ENCODE measurements at places on chromosomes 3 and 15.

DNA sequence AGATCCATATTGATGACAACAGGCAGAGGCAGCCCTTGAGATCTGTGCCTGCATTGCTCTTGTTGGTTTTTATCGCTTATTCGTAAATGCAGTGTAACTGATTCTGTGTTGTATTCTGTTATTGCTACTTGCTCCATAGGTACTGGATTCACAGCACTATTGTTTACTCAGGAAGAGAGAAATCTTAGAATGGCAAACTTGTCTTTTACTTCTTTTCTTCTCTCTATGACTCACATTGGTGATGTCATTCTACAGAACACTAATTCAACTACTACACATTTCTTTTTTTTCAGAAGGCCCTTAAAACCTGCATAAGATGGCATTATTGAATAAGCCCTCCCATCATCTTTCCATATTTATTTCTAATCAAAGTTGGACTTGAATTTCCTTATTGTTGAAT is 201.0 kb upstream of the GBE1 start:
- H3K36me3 ChIP-seq, result no peaks in the 10 kb centered on the region
- no peak for DNase-seq
- no peak overlapping the region for H3K4me3 ChIP-seq
- H3K27ac ChIP-seq, result no peak overlapping the region
- no peaks in the 10 kb centered on the region for H3K27me3 ChIP-seq

GRCh38 chr3:151265166-151265565 is 13.2 kb downstream of the P2RY14 start:
- H3K27ac ChIP-seq, result no peak overlapping the region
- no peak overlapping the region for H3K4me3 ChIP-seq

GRCh38 chr3:177420651-177421480 is 223.6 kb upstream of the TBL1XR1 start:
- no peak overlapping the region for H3K27ac ChIP-seq
- H3K36me3 ChIP-seq, result no peaks in the 10 kb centered on the region
- H3K4me1 ChIP-seq, result peaks cover 14% of the 10 kb centered on the region
- no peaks in the 10 kb centered on the region for H3K27me3 ChIP-seq

DNA sequence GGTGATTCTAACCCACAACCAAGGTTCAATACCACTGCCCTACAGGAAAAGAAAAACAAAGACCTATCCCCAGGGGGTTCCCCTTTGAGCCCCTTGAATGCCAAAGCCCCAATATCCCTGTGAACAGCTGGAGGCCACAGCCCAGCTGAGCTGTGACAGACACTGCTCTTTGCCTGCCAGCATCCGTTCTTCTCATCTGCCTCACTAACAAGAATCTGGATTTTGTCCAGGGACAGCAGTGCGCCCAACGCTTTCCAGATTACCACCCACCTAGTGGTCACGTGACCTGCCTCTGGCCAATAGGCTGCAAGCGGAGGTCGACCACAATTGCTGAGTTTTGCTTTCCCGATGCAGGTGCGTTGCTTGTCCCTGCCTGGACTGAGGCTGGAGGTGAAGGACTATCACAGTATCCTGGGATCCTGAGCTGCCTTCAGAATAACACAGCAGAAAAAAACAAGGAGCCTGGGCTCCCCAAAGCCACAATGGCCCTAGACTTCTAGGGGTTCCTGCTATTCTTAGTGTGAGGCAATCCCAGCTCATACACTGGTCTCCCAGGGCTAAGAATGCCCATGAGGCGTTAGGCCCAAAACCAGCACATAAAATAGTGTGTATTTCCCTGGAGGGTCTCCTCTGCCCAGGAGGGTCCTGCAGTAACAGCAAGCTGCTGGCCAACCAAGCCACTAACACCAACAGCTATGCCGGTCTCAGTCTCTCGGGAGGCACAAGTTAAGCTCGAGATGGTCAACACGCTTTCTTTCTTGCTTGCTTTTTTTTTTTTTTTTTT is 13.8 kb downstream of the BDH1 start:
- peaks cover 68% of the 10 kb centered on the region for H3K36me3 ChIP-seq
- peaks cover 4% of the 10 kb centered on the region for H3K4me1 ChIP-seq
- no peak overlapping the region for H3K4me3 ChIP-seq

DNA sequence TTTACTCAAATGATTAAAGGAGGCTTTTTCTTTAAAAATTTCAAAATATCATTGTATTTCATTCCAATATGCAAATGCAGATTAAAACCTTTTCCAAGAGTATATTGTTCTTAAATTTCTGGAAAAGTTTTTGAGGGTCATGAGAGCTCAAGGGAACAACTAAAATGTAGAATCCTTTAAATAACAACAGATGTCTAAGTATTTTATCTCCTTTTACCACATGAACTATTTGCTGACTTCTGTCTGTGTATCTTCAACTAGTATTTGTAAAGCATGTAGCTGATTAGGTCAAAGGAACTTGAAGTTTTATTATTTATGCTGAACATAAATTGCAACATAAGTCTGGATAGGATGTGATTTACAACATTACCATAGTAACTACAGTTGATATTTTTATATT is 402.6 kb downstream of the CNTN6 start:
- no peaks in the 10 kb centered on the region for H3K27me3 ChIP-seq
- H3K36me3 ChIP-seq, result no peaks in the 10 kb centered on the region
- no peaks in the 10 kb centered on the region for H3K4me1 ChIP-seq
- no peak overlapping the region for H3K4me3 ChIP-seq

GRCh38 chr15:58517252-58517681 is 85.5 kb downstream of the LIPC start:
- peaks cover 81% of the 10 kb centered on the region for H3K4me1 ChIP-seq
- H3K36me3 ChIP-seq, result peaks cover 15% of the 10 kb centered on the region
- peak overlapping the region; percentile 86 for H3K27ac ChIP-seq
- H3K27me3 ChIP-seq, result peaks cover 9% of the 10 kb centered on the region
- peak; percentile 48 for DNase-seq

DNA sequence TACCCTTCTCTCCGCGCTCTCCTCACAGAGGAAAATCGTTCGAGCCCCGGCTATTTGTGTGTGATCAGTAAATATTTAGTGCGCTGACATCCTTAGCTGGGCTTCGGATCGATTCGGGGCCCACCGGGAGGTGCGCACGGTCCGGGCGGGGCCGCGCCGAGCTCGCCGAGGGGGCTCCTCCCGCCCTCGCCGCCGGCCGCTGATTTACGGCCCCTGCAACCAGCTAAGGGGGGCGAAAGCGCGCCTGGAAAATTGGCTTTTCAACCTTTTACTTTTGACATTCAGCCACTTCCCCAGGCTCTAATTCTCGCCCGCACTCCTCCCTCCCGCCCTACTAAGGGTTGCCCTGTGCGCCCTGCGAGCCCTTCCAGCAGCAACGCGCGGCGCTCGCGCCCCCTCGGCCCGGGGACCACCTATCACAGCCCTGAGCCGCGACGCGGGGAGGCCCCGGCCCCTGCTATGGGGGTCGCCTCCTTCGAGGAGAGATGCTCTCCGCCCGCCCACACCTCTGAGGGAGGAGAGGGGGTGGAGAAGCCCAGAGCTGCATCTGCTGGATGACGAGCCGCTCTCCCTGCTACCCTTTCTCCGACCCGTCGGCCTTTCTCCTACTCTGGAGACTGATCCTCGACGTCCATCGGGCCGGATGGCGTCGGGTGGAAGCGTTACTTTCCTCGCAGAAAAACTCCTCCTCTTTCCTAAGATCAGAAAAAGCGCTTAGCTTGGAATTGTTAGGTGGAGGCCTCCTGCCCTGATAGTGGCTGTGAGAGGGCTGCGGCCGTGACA is 7.8 kb upstream of the NR2F2 start:
- H3K4me1 ChIP-seq, result no peaks in the 10 kb centered on the region
- H3K27me3 ChIP-seq, result peaks cover 77% of the 10 kb centered on the region
- H3K4me3 ChIP-seq, result no peak overlapping the region
- H3K27ac ChIP-seq, result no peak overlapping the region
- DNase-seq, result no peak

- no peak overlapping the region for H3K27ac ChIP-seq
- H3K27me3 ChIP-seq, result peaks cover 24% of the 10 kb centered on the region
- no peak overlapping the region for H3K4me3 ChIP-seq
Measured at GRCh38 chr15:42120285-42120684, 25.9 kb upstream of the PLA2G4D start.

- H3K27me3 ChIP-seq, result no peaks in the 10 kb centered on the region
- peaks cover 3% of the 10 kb centered on the region for H3K4me1 ChIP-seq
- H3K36me3 ChIP-seq, result peaks cover 2% of the 10 kb centered on the region
- no peak for DNase-seq
Measured at GRCh38 chr3:113638910-113639309, 57.5 kb downstream of the USF3 start.

DNA sequence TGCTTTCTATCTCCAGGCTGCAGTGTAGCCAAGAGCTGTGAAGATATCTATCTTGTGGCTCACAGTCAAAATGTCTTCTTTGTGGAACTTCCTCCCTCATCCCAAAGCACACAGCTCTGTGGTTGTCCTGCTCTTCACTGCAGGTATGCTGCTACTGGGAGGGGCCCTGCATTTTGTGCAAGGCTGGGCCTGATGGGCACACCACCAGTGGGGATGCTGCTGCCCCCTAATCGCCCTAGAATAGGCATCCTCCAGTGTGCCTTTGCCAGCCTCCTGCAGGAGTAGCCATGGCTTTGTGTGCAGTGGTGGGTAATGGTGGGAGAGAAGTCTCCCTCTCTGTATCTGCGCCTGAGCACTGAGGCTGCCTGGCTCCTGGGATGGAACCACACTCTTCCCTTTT is 297.3 kb downstream of the DOCK3 start:
- H3K36me3 ChIP-seq, result no peaks in the 10 kb centered on the region
- peaks cover 14% of the 10 kb centered on the region for H3K4me1 ChIP-seq
- H3K27ac ChIP-seq, result no peak overlapping the region
- no peak overlapping the region for H3K4me3 ChIP-seq
- DNase-seq, result no peak
- H3K27me3 ChIP-seq, result peaks cover 4% of the 10 kb centered on the region

GRCh38 chr15:92725171-92725570 is 69.6 kb upstream of the FAM174B start:
- H3K27me3 ChIP-seq, result peaks cover 7% of the 10 kb centered on the region
- no peak overlapping the region for H3K4me3 ChIP-seq
- H3K36me3 ChIP-seq, result no peaks in the 10 kb centered on the region

- peak overlapping the region; percentile 70 for H3K4me3 ChIP-seq
- peaks cover 5% of the 10 kb centered on the region for H3K36me3 ChIP-seq
- peaks cover 6% of the 10 kb centered on the region for H3K4me1 ChIP-seq
- H3K27ac ChIP-seq, result peak overlapping the region; percentile 58
- peaks cover 27% of the 10 kb centered on the region for H3K27me3 ChIP-seq
Measured at GRCh38 chr15:34436126-34436955, 1.3 kb downstream of the GOLGA8A start.

GRCh38 chr3:45861043-45861719 is 19.3 kb upstream of the LZTFL1 start:
- H3K27me3 ChIP-seq, result peaks cover 66% of the 10 kb centered on the region
- no peak for DNase-seq
- peaks cover 2% of the 10 kb centered on the region for H3K36me3 ChIP-seq
- H3K27ac ChIP-seq, result no peak overlapping the region
- H3K4me3 ChIP-seq, result no peak overlapping the region
- H3K4me1 ChIP-seq, result peaks cover 35% of the 10 kb centered on the region

GRCh38 chr3:172410702-172411477 is 37.4 kb downstream of the GHSR start:
- H3K4me3 ChIP-seq, result no peak overlapping the region
- H3K27me3 ChIP-seq, result peaks cover 18% of the 10 kb centered on the region
- H3K27ac ChIP-seq, result no peak overlapping the region
- no peaks in the 10 kb centered on the region for H3K36me3 ChIP-seq

DNA sequence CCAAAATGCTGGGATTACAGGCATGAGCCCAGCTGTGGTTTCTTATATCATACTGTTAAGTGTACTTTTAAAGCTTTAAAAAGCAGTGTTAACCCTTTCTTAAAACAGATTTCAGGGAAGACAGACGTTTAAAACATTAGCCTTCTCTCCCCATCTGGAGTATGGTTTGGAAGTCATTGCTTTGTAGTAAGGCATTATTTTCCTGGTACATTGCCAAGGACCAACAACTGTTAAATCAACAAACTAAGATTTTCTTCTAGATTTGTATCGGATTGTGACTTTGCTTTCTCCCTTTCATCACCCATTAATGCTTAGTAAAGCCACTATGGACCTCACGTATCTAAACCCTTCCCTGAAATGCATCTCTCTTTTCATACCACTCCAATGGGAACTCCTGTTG is 50.5 kb downstream of the UBE2E1 start:
- H3K27ac ChIP-seq, result no peak overlapping the region
- H3K4me3 ChIP-seq, result no peak overlapping the region
- H3K27me3 ChIP-seq, result no peaks in the 10 kb centered on the region
- H3K4me1 ChIP-seq, result peaks cover 35% of the 10 kb centered on the region
- DNase-seq, result no peak

GRCh38 chr15:84631706-84632272 is 22.3 kb downstream of the WDR73 start:
- H3K4me3 ChIP-seq, result peak overlapping the region; percentile 82
- peak overlapping the region; percentile 98 for H3K27ac ChIP-seq
- peaks cover 50% of the 10 kb centered on the region for H3K4me1 ChIP-seq
- no peaks in the 10 kb centered on the region for H3K27me3 ChIP-seq
- peaks cover 22% of the 10 kb centered on the region for H3K36me3 ChIP-seq
- DNase-seq, result no peak

DNA sequence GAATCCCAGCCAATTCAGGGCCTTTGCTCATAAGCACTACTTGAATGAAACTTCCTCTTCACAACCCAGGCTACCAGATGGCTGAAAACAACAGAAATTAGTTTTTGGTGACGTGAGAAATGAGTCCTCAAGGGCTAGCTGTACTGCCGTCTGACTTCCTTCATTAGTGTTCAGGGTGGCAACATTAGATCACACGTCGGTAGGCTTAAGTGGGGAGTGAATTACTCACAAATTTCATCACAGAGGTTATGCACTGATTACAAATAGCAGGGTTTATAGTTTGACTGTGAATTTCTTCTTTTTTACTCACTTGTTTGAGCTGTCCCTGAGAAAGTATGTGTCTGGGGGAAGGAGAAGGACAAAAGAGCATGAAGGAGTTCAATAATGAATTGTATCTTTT is 397.2 kb downstream of the GAP43 start:
- no peak overlapping the region for H3K27ac ChIP-seq
- no peaks in the 10 kb centered on the region for H3K36me3 ChIP-seq
- no peak for DNase-seq
- no peaks in the 10 kb centered on the region for H3K27me3 ChIP-seq

GRCh38 chr15:60605879-60606307 is 127.0 kb upstream of the ICE2 start:
- H3K4me3 ChIP-seq, result no peak overlapping the region
- no peak overlapping the region for H3K27ac ChIP-seq
- peaks cover 16% of the 10 kb centered on the region for H3K4me1 ChIP-seq
- no peak for DNase-seq

DNA sequence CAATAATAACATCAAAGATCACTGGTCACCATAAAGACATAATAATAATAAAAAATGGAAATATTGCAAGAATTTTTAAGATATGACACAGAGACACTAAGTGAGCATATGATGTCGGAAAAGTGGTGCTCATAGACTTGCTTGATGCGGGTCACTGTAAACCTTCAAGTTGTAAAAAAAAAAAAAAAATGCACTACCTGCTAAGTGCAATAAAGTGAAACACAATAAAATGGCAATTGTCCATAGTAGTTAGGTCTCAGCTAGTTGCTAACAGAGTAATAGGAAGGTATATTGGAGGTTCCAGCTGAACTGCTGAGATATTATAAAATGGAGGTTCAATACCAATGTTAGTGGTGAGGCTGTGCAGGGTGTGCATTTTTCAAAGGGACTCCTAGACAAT is 146.6 kb upstream of the MRPS22 start:
- no peaks in the 10 kb centered on the region for H3K4me1 ChIP-seq
- no peak overlapping the region for H3K4me3 ChIP-seq
- no peaks in the 10 kb centered on the region for H3K36me3 ChIP-seq
- H3K27me3 ChIP-seq, result peaks cover 5% of the 10 kb centered on the region

Measured in activated naive CD4-positive, alpha-beta T cell treated with anti-CD3 and anti-CD28 coated beads, Interleukin-2, amount 10 ng/mL, durations not matched to agents 7 days and 5 days (primary cell).